ENCODE measurements at places on chromosomes 2 and 18.

DNA sequence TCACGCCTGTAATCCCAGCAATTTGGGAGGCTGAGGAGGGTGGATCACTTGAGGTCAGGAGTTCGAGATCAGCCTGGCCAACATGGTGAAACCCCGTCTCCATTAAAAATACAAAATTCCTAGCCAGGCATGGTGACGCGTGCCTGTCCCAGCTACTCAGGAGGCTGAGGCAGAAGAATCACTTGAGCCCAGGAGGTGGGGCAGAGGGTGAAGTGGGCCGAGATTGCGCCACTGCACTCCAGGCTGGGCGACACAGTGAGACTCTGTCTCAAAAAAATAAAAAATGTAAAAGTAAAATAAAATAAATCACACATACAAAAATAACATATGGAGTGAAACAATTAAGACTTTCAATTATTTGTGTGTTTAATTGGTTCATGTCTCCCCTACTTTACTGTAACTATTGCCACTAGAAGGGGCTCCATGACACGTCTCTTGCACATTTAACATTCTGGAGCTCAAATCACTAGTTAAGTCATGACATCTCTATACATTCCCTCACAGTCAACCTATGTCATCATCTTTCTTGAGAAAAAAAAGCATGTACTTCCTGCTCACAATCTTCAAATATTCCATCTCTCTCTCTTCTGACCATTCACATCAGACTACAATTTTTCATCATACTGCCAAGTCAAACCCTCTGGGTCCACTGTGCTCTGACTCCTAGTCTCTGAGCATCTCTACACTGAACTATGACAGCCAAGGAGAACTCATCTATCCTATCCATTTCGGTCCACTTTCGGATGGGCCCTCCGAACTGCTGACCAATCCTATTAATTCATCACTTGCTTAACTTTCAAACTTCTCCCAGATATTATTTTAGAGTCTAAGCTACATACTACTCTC, 6.7 kb downstream of the GFPT1 start:
- DNase-seq: no peak

- no peak for DNase-seq
Measured at GRCh38 chr2:236711440-236711839, 141.8 kb downstream of the ACKR3 start.

- no peak for DNase-seq
Measured at GRCh38 chr2:54613794-54614257, 109.6 kb upstream of the EML6 start.

DNA sequence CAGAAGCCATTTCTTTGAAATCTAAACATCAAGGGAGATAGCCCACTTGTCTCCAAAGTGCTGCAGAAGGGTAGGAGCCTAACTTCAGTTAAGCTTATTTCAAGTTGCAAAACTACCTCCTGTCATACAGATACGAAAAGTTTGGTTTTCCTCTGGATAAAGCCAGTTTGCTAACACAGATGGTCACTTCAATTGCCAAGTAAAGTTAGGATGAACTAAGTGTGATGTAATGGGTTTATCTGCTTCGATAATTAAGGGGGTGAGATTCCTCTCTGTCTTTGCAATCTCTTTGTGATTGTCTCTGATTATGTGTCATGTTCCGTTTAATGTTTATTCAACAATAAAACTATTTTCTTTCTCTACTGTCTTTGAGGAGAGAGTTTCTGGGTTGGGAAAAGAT, 156.4 kb downstream of the SLC39A10 start:
- DNase-seq: no peak

DNA sequence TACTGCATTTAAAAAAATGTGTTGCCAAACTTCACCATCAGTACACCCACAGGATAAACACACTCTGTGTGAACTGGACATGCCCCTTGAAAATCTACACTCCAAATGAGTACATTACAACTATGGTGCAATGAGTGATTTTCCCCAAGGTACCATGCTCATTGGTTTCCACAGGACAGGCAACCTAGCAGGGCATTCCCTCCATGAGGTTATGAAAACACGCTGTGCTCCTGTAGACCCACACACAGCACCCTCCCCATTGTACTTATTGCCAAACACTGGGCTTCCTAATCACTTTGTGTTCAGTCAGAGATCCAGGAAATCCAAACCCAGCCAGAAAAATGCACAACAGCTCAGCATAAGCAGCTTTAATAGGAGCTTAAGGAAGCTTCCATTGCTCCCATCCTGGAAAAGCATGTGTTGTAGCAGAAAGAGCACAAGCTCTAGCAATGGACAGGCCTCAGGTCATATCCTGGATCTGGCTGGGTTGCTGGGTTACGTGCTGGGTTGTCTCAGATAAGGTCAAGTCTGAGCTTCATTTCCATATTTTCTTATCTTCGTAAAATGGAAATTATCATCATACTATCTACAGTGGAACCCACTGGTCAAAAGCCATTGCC, 20.8 kb upstream of the ATIC start:
- no peak for DNase-seq

GRCh38 chr18:12335503-12335902, 27.5 kb downstream of the TUBB6 start:
- no peak for DNase-seq

GRCh38 chr18:74571895-74572680, 25.6 kb upstream of the ZNF407 start:
- no peak for DNase-seq

DNA sequence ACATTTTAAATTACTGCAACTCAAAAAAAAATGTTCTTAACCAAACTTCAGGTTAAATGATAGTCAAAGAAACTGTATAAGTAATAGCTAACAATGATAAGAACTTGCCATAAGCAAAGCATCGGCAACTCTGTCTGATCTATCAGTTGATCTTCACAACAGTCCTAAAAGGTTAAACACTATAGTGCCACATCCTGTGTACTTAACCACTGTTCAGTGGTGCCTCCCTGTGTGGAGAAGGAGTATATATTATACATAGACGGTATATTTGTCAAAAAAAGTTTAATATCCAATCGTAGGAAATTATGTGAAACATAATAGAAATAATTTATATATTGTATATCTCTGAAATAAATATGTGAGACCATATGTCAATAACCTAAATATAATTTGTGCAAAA, 13.0 kb downstream of the DTNA start:
- DNase-seq: no peak

DNA sequence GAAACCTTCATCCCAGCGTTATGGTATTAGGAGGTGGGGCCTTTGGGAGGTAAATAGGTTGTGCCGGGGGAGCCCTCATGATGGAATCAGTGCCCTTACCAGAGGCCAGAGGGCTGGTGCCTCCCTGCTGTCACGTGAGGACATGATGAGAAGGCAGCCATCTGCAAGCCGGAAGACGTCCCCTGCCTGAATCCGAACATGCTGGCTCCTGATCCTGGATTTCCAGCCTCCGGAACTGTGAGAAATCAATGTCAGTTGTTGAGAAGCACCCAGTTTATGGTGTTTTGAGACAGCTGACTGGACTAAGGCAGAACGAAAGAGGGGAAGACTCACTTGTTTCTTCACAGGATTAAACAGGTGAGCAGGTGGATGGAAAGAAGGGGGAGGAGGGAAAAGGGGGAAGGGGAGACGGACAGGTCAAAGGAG, 13.0 kb upstream of the KLF11 start:
- DNase-seq: no peak

DNA sequence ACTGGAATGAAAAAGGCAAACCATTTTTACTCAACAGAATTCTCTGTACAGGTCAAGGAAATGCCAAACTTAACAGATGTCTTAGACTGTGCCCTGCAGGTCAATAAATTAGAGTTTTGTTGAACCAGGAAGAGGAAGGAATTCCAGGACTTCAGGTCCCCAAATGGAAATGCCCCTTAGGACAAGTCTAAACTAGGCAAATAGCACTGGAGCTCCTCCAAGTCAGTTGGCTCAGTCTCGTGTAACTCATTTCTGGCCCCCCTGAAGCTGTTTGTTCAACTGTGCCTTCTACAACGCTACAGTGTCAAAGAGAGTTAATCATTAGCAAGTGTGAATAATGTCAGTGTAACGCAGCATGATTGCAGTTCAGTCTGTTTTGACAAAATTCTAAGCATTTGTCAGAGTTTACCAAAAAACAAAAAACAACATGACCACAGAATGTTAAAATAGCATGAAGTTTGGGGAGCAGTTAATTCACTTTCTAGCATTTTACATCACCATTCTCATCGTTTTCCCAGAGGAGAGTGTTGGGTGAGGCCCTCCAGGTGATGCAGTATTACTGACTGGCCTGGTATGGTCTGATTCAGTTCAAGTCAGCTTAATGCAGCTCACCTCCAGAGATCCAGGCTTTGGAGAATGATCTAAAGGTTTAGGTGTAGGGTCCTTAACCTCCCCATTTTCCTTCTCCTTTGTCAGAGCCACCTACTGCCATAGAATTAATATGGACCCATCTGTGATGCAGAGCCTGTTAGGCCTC, 108.1 kb downstream of the AQP4 start:
- no peak for DNase-seq

DNA sequence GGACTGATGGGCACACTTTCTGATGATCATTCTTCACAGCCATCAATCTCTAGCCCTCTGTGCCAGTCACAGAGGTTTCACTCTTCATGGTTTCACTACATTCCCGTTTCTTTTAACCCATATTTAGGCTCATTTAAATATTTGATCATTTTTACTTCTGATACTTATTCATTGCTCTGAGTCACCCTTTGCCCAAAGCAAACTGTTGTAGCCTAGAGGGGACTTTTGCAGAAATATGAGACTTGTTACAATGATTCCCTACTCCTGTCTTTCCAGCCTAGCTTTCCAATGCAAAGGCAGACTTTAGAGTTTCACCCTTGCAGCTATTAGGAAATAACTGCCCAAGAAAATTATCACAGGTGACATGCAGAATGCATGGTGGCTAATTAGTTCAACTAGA, 444.2 kb downstream of the PTPRM start:
- DNase-seq: no peak

DNA sequence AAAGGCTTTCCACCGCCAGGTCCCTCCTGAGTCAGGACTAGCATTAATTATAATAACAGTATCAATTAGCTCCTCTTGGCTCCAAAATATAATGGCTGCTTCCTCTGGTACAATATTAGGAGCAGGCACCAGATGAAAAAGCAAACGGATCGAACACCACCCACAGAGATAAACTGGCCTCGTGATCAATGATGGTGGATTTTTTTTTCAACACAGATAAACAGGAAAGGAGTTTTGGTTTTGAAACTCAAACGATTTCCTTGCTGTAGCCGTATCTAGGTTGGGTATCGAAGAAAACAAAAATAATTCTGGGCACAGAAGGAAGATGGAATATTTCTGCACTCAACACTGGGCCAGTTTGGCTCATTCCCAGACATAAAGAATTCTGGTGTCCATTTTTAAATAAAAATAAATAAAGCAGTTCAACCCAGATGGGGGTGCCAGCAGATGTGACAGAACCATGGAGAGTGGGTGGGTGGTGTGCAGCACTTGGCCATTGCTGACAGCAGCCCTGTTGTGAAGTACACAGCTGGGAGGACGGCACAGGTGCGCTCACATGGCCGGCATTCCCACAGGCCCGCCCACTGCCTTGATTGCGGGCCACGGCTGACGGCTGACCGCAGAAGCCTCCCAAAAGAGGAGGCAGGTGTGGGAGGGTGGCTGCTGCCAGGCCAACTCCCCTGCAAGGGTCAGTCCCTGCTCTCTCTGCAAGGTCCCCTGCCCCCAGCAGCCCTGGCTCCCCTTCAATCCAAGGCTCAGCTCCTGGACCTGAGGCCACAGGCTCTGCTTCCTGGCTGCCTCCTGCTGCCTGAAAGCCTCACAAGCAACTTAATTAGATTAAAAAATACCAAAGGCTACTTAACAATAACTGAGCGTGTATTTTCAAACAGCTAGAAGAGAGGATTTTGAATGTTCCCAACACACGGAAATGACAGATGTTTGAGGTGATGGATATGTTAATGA, 351.9 kb upstream of the ID2 start:
- DNase-seq: no peak

- peak; percentile 94 for DNase-seq
Measured at GRCh38 chr2:170928824-170929685, at the start of gene GORASP2. Gene GORASP2 (plus strand): TSS chr2:170929253. CDS start chr2:170929341, 88 bp downstream.

GRCh38 chr2:88248280-88248828, 78.2 kb downstream of the THNSL2 start:
- no peak for DNase-seq

DNA sequence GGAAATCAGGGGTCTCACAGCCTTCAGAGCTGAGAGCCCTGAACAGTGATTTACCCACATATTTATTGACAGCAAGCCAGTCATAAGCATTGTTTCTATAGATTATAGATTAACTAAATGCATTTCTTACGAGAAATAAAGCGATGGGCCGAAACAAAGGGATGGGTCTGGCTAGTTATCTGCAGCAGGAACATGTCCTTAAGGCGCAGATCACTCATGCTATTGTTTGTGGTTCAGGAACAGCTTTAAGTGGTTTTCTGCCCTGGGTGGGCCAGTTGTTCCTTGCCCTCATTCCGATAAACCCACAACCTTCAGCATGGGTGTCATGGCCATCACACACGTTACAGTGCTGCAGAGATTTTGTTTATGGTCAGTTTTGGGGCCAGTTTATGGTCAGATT, 36.4 kb downstream of the TANC1 start:
- no peak for DNase-seq

DNA sequence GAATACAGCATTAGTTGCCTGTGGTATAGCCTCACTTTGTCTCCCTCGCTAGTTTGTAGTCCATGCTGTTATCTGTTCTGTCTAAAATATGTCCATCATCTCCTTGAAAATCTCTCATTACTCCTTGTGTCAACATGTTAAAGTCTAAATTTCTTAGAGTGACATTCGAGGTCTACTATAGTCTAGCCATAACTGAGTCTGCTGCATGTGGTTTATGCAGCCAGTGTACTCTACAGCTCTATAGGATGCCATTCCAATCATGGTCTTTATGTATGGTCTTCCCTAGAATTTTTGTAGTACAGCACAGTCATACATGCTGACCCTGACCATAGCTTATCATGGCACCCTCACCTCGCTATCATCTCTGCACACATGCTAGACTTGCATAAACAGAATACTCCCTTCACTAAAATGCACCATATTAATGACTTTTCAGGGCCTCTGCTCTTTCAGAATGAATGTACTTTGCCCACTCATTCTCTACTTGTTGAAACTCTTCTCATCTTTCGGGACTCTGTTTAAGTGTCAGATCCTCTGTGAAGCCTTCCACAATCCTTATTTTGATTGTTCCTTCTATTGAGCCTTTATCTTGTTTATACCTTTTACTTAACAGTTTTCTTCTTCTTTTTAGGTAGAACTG, 12.8 kb downstream of the TANK start:
- DNase-seq: peak; percentile 4

GRCh38 chr2:1854729-1855547, 110.6 kb upstream of the PXDN start:
- DNase-seq: no peak

Data from activated CD4-positive, alpha-beta T cell treated with anti-CD3 and anti-CD28 coated beads for 24 hours (primary cell).